ENCODE measurements at places on chromosomes 5 and 9.

- no peak for DNase-seq
Measured at GRCh38 chr9:35273591-35273990, 111.8 kb downstream of the UNC13B start.

DNA sequence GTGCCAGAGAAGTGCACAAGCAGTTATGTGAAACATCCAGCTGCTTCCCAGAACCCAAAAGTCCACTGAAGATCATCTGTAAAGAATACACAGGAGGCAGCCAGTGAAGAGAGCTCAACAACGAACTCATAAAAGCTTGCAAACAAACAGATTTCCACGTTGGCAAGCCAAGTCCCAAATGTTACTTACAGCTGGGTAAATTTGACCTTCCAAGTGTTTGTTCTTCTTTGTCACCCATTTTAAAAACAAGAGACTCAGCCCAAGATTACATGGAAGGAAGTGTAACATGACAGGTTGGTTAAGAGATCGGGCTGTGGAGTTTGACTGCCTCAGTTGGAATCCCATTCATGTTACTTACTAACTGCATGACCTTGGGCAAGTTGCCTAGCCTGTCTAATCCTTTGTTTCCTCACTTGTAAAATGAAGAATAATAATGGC, 174.9 kb upstream of the PAPPA start:
- DNase-seq: no peak

- DNase-seq: no peak
Measured at GRCh38 chr5:3220201-3220600, 375.4 kb upstream of the IRX1 start.

DNA sequence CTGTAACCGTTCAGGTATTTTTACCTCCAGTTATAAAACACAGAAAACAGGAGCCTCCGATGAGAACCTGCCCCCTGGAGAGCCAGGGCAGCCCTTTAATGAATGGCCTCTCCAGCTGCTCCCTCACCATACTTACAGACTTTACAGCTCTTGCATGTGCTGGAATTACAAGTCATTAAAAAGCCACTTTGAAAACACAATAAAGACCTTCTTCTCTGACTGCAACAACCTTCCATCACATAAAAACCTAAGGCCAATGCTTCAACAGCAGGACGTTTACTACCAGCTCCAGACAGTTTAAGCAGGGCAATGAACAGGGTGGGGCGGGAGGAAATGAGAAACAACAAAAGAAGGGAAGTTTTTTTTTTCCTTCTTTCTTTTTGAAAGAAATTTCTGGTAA, 213.8 kb downstream of the MLLT3 start:
- DNase-seq: no peak

GRCh38 chr9:34211395-34211794, 32.6 kb downstream of the UBAP1 start:
- no peak for DNase-seq

GRCh38 chr9:1717882-1718281, 297.3 kb upstream of the SMARCA2 start:
- no peak for DNase-seq

DNA sequence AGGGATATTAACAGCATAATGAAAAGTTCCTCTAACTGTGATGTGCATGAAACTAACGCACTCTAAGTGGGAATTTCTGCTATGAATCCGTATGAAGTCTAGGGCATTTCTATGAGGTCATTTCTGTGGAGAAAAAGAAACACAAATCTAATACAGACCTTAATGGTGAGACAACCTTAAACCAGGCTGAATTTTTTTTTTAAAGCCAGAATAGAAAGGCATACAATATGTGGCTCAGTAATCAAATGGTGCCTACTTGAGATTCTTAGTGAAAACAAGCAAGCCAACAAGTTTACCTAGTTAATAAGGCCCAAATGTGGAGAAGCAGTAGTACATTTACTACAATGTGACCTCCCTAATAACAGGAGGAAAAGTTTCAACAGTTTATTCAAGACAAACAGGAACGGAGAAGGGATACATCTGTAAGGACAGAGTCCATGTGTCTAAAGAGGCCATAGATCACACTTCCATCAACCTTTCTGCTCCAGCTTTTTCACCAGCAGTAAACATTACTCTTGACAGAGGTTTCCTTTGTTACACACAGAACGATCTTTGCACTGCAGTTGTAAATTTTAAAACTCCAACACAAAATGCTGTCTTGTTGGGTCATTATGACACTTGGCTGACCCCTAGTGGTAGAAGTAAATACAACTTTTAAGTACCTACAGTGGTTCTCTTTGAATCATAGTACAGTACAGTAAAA, 26.2 kb downstream of the CARNMT1 start:
- DNase-seq: peak; percentile 49

DNA sequence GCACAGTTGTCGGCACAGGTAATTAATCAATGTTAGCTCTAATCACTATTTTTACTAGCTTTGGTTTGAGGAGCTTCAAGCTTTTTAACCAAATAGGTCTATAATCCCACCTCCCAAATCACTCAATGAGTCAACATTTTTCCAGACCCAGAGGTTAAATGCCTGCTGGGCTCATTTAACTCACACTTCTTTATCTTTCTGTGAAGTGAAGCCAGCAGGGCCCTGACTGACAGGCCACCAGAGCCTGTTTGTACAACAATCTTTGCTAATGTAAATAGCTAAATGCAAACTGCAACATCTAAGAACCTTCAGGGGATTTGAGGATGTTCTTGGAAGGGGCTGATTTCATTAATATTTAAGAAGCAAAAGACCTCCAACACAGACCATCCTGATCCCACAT, 98.4 kb upstream of the NREP start:
- no peak for DNase-seq

GRCh38 chr5:142222866-142223558, 101.8 kb downstream of the SPRY4 start:
- no peak for DNase-seq

GRCh38 chr5:126745259-126745992, 31.5 kb upstream of the LMNB1 start:
- DNase-seq: no peak

GRCh38 chr9:95890594-95890993, 15.1 kb downstream of the ERCC6L2 start:
- no peak for DNase-seq

GRCh38 chr9:133945977-133946753, 46.0 kb downstream of the VAV2 start:
- DNase-seq: no peak

- DNase-seq: peak; percentile 66
Measured at GRCh38 chr9:2859776-2860379, 16.0 kb upstream of the PUM3 start.

GRCh38 chr5:620152-620551, 8.0 kb downstream of the CEP72 start:
- DNase-seq: no peak

DNA sequence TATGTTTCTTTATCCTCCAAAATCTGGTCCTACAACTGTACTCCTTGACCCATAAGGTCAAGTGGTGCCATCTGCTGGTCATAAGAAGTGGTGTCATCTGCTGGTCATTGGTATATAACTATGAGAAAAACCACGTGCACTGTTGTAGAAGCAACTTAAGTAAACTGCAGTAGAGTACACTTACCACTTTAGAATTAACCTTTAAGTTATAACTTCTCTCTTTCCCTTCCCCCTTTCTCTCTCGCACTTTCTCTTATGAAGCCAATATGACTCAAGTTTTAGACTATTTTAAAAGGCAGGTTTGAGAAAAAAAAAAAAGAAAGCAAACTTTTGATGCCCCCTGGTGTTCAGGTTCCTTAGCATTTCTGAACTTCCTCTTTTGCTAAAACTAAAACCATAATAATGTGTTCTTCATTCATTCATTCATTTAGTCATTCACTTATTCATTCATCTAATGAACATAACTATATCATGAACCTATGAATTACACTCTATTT, 12.8 kb upstream of the MTAP start:
- DNase-seq: peak; percentile 69

- DNase-seq: no peak
Measured at GRCh38 chr5:124921694-124922093, 175.3 kb upstream of the ZNF608 start.

- DNase-seq: no peak
Measured at GRCh38 chr9:77085416-77085815, 66.0 kb downstream of the FOXB2 start.

GRCh38 chr9:130942679-130943078, 3.6 kb upstream of the FIBCD1 start:
- DNase-seq: no peak

DNA sequence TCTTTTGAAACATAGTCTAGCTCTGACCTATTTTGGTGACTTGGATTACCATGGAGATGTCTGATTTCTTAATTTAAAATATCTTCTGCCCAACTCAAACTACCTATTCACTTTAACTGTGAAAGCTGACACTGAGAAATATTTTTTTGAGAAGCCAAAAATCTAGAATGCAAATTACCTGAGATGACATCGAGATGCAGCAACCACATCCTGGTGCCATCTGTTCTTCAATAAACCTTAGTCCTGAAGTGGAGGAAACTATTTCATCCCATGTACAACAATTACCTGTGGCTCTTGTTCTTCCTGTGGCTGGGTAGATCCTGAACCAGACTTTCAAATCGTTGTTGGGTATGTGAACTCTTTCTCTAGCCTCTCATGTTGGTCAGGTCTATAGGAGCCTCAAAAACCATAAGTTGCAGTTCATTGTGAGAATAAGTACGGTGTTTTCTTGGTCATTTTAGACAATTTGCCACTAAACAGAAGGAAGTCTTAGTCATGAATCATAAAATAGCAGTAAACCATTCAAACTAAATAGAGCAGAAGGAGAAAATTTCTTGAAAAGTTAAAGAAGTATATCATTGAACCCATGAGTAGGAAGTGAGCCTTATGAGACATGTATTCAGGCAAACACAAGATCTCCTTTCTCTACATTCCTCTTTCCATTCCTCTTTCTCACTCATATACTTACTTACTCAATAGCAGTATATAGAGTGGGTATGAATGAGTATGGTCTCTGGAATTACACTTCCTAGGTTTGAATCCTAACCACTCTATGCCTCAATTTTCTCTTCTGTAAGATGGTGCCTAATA, 176.0 kb downstream of the HMHB1 start:
- DNase-seq: no peak

- no peak for DNase-seq
Measured at GRCh38 chr9:99026956-99027298, 78.0 kb upstream of the TGFBR1 start.

- peak; percentile 12 for DNase-seq
Measured at GRCh38 chr5:80275347-80275746, 19.5 kb upstream of the SERINC5 start.

DNA sequence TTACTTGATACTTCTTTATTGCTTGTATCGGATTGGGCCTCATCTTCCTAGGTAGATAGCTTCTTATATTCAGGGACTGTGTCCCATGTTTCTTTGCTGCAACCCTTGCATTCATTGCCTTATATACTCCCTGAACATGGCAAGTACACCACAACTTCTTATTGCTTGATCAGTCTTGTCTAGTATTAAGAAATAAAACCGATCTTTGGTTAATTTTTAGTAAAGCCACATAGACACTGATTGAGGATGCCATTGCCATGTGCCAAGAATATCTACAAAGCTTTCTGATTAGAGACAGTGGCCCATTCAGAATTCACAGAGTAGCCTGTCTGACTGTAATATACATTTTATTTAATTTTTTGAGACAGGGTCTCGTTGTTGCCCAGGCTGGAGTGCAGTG, 34.7 kb upstream of the ANKRD55 start:
- DNase-seq: no peak

DNA sequence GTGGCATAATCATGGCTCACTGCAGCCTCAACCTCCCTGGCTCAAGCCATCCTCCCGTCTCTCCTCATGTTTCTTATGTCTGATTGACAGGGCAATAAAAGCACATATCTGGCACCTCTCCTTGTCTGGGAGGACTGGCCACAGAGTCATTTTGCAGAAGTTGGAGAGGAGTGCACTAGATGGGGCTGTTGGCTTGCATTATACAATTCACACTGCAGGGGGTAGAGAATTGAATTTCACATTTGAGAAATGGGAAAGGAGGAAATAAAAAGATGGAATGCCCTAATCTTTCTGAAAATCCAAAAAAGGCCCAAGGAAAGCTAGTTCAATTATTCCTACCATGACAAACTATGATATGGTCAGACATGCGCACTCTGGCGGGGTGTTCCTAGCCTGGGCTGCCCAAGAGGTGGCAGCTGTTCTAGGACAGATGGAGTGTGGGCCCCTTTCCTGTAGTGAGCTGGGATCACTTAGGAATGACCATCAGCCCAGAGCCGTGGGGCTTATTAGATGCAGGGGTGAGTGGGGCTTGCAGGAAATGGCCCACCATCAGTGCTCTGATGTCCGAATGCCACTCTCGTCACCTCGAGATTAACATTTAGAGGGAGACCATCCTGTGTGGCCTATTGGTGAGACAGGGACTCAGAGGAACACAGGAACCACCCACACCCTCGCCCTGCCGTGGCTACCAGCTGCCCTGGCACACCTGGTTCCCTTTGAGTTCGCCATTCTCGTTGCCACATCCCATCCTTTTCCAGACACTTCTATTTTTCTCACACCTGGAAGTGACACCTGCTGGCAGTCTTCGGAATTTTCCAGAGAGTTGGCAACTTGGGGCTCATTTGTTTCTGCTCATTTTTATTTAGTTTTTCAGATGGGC, 21.8 kb upstream of the ANKRD18A start:
- peak; percentile 47 for DNase-seq

DNA sequence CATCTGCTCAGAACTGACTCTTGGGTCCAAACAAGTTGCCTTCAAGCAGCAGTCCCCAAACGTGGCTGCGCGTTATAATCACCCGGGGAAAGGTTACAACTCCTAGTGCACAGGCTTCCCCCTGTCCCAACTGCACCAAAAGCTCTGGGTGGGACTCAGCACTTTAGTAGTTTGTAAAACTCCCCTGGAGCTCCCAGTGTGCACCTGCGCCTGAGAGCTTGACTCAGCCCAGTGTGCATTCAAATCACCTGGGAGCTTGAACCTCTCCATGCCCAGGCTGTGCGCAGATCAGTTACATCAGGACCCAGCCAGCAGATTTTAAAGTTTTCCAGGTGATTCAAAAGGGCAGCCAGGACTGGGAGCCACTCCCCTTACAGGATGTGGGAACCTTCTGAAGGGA, 151.4 kb downstream of the COL23A1 start:
- DNase-seq: no peak

GRCh38 chr5:132981288-132981687, 17.9 kb upstream of the AFF4 start:
- DNase-seq: no peak

DNA sequence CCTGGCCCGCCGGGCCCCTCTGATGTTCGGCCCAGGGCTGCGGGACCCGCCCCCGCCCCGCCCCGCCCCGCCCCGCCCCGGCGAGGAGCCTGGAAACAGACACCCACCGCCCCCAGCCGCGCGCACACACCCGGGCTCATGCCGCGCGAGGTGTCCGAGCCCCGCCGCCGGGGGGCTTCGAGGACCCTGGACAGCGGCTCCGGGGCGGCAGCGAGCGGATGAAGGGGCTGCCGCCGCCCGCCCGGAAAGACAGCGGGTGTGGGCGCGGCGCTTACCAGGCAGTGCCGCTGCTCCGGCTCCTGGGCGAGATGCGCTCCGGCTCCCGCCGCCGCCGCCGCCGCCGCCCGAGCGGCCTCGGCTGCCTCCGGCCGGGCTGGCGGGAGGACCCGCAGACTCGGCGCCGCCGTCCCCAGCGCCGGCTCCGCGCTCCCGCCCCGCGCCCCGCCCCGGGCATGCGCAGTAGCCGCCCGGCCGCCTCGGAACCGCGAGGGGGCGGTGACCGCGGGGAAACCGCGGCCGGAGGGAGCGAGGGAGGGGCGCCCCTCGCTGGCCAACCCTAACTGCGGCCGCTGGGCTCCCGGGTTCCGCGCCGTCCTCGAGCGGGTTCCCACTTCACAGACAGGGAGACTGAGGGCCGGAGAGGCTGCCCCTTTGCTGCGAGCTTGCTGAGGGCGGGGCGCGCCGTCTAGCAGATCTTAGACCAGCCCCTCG, at the start of gene GPRIN1:
TSS of gene GPRIN1 (minus strand) at position 433 of the 711 bp plus-strand sequence. CDS start 10,322 bp downstream, outside the sequence.
- peak; percentile 61 for DNase-seq

GRCh38 chr5:68169903-68170302, 45.7 kb upstream of the PIK3R1 start:
- no peak for DNase-seq

All from NCI-H1092 (cell line).